ENCODE measurements at places on chromosomes 11 and 22.

DNA sequence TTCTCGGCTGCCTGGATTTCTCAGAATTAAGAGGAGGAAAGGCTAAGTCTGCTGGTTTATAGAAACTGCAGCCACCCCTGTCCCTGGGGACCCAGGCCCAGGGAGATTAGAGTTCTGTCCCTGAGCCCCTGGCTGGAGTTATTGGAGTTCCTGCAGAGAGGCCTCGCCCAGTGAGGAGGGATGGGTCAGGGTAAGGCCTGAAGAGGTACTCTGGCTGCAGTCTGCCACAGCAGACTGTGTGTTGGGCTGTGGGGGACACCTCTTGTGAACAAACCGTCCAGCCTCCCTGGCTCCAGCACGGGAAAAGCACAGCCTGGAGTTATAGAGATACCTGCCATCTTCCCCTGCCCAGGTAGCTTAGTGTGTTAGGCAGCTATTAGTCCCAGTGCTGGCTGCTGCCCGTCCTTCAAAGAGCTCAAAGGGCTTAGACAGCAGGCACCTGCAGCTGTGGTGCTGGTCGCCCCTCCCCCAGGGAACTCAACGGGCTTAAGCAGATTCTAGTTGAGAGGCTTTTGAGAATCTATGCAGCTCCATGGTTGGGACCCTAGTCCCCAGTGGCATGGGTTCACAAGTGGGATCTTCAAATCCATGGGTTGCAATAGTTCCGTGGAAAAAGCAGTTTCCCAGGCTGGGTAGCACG is 36.6 kb upstream of the MUC15 start:
- no peak for DNase-seq

GRCh38 chr11:83033972-83034672 is 37.6 kb downstream of the RAB30 start:
- peak; percentile 85 for DNase-seq

GRCh38 chr11:2189938-2190656 is 18.5 kb upstream of the TH start:
- no peak for DNase-seq

DNA sequence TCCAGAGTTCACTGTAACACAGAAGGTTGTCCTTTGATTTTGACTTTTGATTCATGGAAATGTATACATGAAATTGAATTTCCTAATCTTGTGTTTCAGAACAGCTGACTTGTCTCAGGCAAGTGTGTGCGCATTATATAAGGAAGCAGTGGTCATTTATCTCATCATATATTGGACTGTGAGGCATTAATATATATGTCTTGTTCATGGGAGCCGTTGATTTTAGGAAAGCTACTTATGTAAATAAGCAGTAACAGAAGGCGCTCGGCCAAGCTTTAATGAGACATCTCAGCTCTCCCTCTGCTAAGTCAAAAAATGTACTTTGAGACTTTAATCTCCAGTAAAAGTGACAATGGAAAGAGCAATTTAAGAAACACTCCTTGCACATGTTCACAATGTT is 100.5 kb downstream of the PDHX start:
- no peak for DNase-seq

DNA sequence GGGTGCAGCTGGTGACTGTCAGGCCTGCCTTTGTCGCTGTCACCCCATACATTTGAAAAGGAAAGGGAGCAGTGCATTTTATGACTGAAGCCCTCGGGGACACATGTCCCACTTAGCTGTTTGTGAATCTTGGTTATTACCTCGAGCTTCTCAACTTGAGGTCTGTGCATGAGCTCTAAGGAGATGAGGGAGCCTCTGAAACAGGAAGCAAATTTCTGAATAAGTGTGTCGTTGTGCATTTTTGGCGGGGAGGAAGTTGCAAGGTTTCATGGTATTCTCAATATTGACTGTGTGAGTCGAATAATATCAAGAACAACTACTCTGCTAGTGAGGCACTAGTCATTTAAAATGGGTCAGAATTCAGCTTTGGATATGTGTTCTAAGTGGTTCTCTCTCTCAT is 149.7 kb upstream of the PLET1 start:
- no peak for DNase-seq

DNA sequence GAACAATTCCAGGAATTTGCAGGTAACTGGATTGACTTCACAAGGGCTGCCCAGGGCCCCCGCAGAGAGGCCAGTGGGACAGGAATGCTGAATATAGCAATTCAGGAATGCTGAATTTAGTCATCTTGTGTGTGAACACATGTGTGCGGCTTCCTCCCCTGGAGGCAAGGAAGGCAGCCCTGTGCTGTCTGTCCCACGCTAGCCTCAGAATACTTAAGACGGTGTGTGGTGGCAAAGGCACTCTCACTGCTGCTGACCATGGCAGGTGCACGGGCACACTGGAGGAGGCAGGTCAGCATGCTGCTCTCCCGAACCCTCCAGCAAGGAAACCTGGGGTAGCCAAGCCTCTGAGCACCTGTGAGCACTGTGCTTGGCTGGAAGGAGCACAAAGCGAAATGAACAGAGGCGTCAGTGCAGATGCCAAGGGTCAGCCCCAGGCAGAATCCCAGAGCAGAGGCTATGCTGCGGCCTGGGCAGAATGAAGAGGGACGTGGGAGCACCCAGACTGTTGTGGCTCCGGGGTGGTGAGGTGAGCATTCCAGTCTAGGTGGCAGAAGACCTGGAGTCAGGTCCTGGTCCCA is 2.7 kb downstream of the GNAZ start:
- DNase-seq: no peak
